Activated CD8-positive, alpha-beta memory T cell treated with anti-CD3 and anti-CD28 coated beads for 4 hours (primary cell): ENCODE measurements at places on chromosomes 2 and 18.

GRCh38 chr18:10304853-10305252, 149.6 kb upstream of the APCDD1 start:
- DNase-seq: no peak

GRCh38 chr2:176936410-176936809, 276.2 kb upstream of the HNRNPA3 start:
- no peak for DNase-seq

DNA sequence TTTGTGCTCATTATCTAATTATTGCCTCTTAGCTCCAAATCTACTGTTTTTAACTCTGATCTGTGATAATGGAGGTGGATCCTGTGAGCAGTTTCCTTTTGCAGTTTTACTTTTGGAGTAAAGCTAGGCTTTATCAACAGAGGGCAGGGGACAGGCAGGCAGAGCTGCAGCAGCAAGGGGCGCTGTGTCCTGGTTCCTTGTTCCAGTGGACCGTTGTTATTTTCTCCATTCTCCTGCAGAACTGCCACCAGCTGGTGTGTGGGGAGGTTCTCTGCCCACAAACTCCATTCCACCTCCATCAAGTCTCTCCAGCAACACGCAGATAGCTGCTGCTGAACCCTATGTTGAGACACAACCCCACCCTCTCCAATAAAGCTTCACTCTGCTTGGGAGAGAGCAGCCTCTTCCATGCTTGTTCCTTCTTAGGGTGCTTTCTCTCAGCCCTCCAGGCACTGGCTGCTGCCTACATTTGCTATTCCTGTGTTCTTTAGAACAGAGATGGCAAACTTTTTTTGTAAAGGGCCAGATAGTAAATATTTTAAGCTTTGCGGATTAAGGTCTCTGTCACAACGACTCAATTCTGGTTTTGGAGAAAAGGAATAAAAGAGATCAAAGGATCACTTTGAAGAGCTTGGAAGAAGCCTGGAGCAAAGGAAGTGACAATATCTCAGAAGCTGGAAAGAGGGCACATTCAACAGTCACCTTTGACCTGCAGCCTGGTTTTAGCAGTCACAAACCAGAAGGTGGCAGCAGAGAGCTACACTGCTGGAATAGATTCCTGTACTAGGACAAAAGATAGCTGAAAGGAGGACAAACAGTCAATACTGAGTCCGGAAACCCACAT, 208.8 kb downstream of the CCDC178 start:
- no peak for DNase-seq

GRCh38 chr18:74918276-74918790, 290.6 kb downstream of the PTGR3 start:
- DNase-seq: no peak

- no peak for DNase-seq
These were observed 964 bp upstream of the ST3GAL5 start for GRCh38 chr2:85889627-85890281.

DNA sequence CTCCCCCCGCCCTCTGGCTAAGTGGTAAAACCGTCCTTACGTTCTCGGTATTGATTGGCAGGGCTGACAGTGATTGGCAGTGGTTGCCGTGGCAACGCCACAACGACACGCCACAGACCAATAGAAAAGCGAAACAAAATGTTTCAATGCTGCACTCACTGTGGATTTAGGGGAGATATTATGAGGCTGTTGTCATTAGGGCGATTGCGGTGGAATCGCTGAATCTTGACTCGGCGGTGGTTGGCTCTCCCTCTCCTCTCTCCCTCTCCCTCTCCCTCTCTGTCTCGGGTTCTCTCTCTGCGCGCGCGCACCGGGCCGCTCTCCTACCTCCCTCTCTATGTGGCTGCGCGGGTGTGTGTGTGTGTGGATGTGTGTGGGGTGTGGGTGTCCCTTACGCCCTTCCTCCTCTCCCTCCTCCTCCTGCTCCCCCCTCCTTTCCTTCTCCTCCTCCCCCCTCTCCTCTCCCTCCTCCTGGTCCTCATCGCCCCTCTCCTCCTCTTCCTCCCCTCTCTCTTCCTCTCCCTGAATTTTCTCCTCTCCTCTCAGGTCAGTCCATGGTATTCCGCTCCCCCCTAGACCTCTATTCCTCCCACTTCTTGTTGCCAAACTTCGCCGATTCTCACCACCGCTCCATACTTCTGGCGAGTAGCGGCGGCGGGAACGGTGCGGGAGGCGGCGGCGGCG, at the start of gene SIX3:
Gene SIX3, plus strand, starts transcription at position 152 of the 684 bp plus-strand sequence. Its CDS starts 403 bp downstream, at position 555.
- DNase-seq: no peak

- no peak for DNase-seq
These were observed 14.9 kb downstream of the IGFBP2 start for GRCh38 chr2:216648105-216648504.

- DNase-seq: no peak
These were observed 346.0 kb downstream of the ARHGAP15 start for GRCh38 chr2:143475041-143475776.

DNA sequence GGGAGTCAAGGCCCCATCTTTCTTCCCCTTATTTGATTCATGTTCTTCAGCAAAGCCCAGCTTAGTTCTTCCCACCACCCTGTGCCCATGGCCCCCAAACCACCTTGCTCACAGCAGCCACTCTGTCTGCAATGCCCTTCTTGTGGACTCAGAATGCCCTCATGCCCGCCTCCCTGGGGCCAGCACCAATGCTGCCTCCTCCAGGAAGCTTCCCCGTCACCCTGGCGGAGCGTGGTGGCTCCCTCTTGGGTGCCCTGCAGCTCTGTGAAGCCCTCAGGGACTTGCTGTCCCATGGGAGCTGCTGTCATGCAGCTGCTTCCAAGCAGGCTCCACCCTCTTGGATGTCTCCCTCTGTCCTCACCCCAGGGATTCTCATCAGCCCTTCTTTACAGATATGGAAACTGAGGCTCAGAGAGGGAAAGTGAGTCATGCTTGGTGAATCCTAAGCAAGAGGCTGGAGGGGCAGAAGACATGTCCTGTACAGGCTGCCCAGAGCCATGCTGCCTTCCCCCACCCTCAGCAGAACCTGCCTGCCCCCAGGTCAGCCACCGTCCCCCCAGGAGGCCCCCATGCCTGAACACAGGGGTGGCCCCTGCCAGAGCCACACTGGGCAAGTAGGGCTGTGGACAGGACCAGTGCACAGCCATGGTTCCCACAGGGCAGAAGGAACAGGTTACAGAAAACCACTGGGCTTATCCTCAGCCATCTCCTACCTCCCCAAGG, 11.8 kb upstream of the DUSP2 start:
- DNase-seq: no peak

DNA sequence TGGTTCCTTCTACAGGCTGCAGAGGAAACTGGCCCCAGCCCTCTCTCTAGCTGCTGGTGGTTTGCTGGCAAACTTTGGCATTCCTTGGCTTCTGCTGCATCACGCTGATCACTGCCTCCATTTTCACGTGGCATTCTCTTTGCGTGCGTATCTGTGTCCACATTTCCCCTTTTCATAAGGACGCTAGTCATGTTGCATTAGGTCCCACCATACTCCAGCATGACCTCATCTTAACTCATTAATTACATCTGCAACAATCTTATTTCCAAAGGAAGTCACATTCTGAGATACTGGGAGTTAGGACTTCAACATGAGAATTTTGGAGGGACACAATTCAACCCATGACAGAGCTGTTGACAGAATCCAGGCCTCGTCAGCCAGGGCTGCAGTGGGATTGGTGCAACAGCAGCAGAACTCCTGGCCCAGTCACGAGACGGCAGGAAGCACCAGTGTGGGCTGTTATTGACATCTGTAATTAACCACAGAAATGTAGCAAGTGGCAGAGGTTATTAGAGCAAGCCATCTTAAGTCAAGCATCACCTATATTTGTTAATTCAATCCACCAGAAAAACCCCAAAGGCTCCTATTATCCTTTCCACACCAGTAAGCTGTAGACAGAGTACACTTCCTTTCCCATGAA, 132.4 kb downstream of the TMEM163 start:
- no peak for DNase-seq

GRCh38 chr2:103739186-103739585, 977.4 kb downstream of the TMEM182 start:
- DNase-seq: no peak

DNA sequence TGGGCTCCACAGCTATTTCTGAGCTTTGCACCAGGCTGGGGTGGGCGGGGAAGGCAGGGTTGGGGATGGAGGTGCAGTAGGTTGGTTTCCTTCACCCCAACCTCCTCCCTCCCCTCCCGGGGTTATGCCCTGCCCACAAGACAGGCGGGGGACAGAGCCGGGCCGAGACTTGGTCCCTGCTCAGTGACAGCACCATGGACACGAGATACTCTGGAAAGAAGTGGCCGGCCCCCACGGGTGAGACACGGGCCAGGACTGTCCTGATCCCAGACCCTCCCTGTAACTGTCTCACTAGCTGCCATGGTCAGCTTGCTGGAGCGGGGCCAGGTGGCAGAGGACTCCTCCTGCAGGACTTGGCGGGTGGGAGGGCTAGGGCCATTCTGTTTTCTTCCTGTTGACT, 59.7 kb downstream of the DYSF start:
- DNase-seq: no peak

- no peak for DNase-seq
These were observed 225.2 kb downstream of the SLC4A3 start for GRCh38 chr2:219852626-219853025.

DNA sequence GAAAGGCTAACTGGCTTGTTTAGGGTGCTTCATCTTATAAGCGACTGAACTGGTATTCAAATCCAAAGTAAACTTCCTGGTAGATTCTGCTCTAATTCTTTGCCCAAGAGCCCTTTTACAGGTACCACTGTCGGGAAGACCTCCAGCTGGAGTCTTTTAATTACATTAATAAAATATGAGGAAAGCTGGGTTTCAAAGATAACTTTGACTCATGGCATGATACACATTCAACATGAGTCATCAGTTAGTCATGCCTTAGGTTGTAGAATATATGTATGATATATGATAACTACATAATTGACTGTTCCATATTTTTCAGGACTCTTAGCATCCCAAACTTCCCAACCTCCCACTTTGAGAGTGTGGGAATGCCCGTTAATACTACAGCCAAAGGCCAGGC, 32.3 kb downstream of the ZCCHC2 start:
- no peak for DNase-seq
